Astrocyte of the spinal cord (primary cell): ENCODE measurements at places on chromosomes 5 and 9.

DNA sequence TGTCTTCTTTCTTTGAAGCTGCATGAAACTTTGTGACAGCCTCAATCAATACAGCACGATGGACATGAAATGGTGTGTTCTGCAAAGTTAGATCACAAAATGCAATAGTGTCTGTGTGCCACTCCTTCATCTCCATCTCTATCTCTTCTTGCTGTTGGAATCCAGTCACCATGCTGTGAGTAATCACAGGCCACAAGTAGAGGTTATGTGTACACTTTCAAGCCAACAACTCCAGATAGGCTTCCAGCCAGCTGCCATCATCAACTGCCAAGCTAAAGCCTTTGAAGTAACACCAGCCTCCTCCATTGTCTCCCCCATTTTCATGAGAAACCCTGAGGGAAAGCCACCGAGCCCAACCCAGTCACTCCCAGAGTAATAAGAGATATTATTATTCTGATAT lies 360.6 kb downstream of the PTPRD start:
- no peak for DNase-seq

GRCh38 chr9:124877021-124877782 lies 15.3 kb downstream of the ARPC5L start:
- no peak for DNase-seq

- DNase-seq: peak; percentile 28
These were observed 566.6 kb downstream of the ZNF608 start for GRCh38 chr5:124179819-124180218.

DNA sequence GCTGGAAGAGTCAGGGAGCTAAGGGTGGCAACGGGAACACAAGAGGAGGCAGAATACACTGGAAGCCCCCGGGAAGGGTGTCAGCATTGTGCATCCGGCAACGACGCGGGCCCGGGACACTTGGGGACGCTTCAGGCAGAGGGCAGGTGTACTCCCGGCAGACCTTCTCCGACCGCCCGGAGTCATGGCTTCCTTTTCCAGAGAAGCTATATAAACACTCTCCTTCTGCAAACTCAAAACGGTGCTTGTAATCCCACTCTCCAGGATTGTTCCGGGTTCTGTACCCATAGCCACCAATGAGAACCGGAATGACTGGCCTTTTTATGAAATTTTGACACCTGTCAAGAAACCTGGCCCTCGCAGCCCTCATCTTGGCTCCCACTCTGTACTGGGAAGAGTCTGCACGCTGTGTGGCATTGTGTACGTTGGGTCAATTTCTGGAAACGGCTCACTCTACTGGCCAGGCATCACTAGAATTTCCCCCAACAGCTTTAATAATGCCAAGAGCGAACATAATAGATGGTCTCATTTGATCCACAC lies 462 bp upstream of the MCC start:
- no peak for DNase-seq
